Bone marrow (tissue), 2 donors: ENCODE measurements at places on chromosomes 6 and 20.
A peak's percentile ranks its signal among the peaks of the same experiment; 100 is the strongest.

DNA sequence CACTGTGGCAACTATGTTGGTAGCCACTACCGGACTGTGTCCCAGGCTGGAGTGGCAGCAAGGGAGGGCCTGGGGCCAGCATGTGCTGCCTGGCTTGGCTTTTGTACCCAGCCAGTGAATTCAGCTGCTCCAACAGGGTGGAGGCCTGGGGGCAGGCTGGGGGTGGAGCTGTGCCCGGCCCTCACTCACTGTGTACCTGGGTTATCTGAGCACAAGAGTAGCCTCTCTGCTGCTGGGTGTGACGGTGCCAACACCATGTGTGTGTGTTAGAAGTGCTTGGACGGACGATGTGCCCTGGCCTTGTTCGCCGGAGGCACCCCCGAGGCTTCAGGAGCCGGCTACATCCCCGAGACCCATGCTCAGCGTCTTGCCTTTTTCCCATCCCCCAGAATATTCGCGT is 49.2 kb downstream of the EFCAB8 start:
- no peak for DNase-seq

DNA sequence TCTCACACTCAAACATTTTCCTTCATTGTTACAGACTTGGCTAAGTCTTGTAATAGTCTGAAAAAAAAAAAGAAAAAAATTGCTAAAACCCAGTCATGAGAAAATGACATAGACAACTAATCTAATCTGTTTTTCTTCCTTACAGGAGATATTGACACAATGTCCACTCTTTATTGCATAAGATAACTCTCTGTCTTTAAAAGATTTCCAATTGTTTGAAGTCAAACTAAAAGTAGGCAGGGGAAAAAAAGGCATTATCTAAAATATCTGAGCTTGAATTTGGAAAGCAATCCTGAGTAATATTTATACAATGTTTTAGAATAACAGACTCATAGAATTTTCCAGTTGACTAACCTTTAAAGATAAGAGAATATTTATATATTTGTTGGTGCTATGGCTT is 233.0 kb upstream of the CEP162 start:
- no peak for DNase-seq

GRCh38 chr20:8244637-8245036 is 112.6 kb downstream of the PLCB1 start:
- no peak for DNase-seq

GRCh38 chr6:145372671-145373151 is 362.6 kb downstream of the EPM2A start:
- no peak for DNase-seq

GRCh38 chr6:165090242-165090641 is 219.2 kb downstream of the C6orf118 start:
- no peak for DNase-seq

GRCh38 chr6:149331043-149331807 is 13.7 kb downstream of the TAB2 start:
- DNase-seq = no peak

DNA sequence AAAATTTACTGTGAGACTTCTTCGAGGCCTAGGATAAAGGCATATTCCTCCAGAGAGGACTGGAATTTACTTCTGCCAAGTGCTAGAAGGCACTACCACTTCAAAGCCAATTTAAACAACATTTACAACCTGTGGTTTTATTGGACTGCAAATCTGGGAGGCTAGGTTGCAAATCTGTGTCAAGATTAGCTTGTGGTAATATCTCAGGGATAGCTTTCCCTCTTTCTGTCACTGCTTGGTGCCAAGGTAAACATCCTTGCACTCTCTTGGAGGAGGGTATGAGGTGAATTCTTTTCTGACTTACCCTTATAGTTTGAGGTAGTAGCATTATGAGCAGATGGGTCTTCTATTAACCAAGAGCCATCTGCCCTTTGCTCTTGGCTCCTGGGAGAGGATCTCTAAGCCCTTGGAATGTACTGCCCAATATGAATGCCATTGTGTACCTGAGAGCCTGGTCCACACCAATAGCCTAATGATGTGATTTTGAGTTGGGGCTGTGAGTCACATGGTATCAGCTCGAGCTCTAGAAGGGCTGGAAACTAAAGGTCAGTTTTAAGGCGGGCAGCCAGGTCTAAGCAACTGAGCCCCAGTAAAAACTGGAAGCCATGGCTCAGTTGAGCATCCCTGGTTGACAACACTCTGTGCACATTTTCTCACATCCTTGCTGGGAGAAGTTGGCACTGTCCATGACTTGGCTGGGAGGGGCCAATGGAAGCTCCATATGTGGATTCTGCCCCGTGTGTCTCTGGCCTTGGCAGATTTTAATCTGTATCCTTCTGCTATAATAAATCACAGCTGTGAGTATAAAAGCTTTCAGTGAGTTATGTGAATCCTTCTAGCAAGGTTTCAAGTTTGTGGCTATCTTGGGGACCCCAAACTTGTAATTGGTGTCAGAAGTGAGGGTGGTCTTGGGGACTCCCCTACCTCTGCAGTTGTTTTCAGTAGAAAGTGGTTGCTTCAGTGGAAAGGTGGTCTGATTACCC is 188.1 kb downstream of the UBE3D start:
- DNase-seq = no peak

DNA sequence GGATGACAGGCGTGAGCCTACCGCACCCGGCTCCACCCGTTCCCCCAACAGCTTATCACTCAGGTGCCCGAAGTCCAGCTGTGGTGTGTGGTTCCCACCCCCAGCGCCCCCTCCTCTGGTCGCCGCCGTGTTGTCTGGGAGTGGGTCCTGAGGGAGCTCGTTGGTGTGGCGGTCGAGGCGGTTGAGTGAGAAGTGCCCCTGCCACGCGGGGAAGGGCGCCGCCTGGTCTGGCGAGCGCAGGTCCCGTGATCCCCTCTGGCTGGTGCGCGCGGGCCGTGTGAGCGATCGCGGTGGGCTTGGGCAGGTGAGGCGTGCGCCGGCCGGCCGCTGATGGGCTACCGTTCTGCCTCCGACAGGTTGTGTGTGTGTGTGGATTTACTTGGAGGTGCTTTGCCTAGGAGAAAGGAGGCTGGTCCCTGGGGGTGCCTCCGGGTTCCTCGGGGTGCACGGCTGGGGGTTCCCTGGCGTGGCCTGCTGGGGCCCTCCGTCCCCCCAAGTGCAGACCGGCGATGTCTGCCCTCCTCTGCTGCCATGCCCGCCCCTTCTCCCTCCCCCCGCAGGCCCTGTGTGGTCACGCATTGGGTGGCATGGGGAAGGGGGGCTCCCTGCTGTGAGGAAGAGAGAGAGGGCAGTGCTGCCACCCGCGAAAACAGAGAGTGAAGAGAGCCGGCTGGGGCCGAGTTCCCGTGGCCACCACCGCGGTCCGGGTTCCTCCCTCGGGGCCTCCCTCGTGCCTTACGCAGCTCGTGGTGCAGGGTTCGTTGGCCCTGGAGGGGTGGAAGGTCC is 336.0 kb upstream of the DEFB115 start:
- no peak for DNase-seq

DNA sequence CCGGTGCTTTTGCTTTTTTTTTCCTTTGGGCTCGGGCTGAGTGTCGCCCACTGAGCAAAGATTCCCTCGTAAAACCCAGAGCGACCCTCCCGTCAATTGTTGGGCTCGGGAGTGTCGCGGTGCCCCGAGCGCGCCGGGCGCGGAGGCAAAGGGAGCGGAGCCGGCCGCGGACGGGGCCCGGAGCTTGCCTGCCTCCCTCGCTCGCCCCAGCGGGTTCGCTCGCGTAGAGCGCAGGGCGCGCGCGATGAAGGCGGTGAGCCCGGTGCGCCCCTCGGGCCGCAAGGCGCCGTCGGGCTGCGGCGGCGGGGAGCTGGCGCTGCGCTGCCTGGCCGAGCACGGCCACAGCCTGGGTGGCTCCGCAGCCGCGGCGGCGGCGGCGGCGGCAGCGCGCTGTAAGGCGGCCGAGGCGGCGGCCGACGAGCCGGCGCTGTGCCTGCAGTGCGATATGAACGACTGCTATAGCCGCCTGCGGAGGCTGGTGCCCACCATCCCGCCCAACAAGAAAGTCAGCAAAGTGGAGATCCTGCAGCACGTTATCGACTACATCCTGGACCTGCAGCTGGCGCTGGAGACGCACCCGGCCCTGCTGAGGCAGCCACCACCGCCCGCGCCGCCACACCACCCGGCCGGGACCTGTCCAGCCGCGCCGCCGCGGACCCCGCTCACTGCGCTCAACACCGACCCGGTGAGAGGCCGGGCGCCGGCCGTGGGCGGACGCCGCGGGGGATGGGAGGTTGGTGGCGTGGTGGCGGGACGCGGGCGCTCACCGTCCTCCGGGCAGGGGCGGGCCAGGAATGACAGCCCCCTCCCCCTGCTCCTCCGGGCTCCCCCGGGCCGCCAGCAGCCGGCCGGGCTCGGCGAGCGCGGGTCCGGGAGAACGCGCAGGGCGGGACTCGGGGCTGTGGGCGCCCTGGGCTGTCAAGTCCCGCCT is 606 bp downstream of the ID4 start:
- DNase-seq = no peak

DNA sequence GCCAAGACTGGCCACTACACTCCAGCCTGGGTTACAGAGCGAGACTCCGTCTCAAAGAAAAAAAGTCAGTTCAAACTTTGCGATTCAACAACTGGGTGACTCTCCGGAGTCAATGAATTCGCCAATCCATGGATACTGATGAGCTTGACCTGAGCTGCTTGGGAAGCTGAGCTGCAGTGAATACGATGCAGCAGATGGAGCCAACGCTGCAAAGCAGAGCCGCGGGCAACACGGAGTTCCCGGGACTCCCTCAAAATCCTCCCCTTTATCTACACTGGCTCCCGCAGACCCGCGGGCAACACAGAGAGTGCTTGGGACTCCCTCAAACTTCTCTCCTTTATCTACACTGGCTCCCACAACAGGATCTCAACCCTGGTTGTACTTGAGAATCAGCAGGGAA is 62.6 kb upstream of the SALL4 start:
- DNase-seq = no peak

DNA sequence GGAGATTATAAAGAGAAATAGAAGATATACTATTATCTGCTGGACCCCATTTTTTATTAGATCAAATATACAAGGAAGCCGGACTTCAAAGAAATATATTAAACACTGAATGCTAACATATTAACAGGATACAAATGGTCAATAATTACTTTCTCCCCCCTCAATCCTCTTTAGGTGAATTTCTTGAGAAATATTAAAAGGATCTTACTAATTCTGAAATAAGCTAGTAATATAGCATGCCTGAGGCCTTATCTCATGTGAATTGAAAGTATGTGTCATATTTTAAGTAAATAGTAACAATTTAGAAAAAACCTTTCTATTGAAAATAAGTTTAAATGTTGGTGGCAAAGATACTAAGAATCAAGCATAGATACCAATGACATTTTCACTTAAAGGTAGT is 954.7 kb upstream of the MAN1A1 start:
- DNase-seq = no peak

DNA sequence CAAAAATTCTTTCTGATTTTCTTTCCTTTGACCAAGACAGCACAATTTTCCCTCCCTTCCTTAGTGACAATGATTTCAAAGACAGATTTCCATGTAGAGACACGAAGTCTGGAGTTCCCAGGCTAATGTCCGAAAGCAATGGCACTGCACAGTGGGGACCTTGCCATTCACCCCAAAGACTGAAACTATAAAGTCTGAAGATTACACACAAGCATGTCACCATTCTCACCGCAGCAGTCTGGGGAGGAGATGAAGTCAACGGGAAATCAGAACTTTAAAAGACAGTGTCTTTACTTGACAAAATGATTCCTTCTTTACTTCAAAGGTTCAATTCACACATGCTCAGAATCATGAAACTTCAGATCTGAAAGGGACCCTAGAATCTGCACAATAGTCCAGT is 8.3 kb downstream of the B4GALT5 start:
- DNase-seq = no peak

GRCh38 chr6:161242779-161243693 is 30.8 kb downstream of the AGPAT4 start:
- peak; percentile 8 for DNase-seq

DNA sequence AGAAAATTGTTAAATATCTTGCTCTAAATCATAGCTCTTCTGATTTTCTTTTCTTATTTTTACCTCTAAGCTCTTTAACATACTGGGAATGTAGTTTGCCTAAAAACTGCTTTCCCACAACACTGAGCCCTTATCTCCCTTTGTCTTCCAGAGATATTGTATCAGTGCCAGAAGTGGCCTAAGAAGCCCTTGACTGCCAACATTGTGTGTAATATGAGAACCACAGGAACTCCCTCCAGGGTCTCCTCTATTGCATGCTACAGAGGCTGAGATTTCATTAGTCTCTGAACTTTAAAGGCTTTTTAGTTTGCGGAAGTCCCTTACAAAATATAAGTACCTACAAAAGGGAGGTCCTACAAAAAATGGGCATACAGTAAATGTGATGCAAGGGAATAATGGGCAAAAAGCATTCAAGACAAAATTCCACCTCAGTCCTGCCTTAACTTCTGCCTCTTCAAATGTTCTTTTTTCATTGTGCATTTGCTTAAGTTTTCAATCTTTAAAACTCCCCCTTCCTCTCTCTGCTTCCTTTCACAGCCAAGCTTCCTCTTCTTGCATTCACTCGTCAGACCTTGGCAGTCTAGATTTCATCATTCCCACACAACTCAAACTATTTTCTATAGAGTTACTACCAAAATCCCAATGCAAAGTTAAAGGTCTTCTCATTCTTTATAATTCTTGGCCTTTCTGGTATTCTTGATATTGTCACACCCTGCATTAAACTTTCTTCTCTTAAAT is 76.5 kb downstream of the ADGRG6 start:
- DNase-seq = no peak

- DNase-seq = no peak
These were observed 713 bp upstream of the RNF144B start for GRCh38 chr6:18386298-18386976.

- no peak for DNase-seq
These were observed 13.7 kb downstream of the GSTA4 start for GRCh38 chr6:52981222-52981900.

- no peak for DNase-seq
These were observed 16.2 kb upstream of the ARFGEF2 start for GRCh38 chr20:48905297-48905647.

DNA sequence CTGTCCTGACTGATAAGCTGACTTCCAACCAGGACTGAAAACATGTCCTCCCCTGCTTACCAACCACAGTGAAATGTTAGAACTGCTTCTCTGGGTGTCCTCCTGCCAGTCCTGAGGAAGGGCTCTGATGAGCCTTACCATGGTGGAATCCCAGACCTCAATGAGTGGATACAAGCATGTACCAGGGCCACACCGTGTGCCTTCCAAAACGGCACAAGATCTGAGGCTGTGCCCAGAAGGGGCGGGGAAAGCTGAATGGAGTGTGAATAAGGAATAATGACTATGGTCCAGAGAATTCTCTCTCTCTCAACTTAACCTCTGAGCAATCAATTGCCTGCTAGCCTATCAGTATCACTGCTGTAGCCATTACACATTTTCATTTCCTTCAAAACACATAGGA is 51.7 kb downstream of the PDE10A start:
- DNase-seq = no peak
